A549 treated with ZK216348 at 1 μM for 4 hours (cell line): ENCODE measurements at places on chromosomes 5 and 9. TPM values are rescaled to one million over a fixed set of nuclear protein-coding genes. Genes with fewer than 3 reads are reported as not detected.

The HAND1 gene
- total RNA-seq: 0.15 to 0.37 TPM (median 0.28 TPM) in 4 of 5 replicates, not detected in the other

The DCTN3 gene
- total RNA-seq: 80.3 to 123 TPM (median 106 TPM) in 5 replicates

The OTP gene
- total RNA-seq: 0.07 to 0.16 TPM (median 0.11 TPM) in 5 replicates

The TMC1 gene
- total RNA-seq: 0.08 to 0.19 TPM (median 0.14 TPM) in 3 of 5 replicates, not detected in the others

The RETREG1 gene
- 2.8 to 3.7 TPM (median 3.6 TPM) in 5 replicates for total RNA-seq

The WNT8A gene
- not detected in 5 replicates for total RNA-seq

The IGIP gene
- total RNA-seq: 0.88 to 1.0 TPM (median 0.95 TPM) in 5 replicates

The C9orf153 gene
- 0.14 to 0.46 TPM (median 0.35 TPM) in 4 of 5 replicates, not detected in the other for total RNA-seq

The MELK gene
- total RNA-seq: 62.8 to 89.4 TPM (median 75.8 TPM) in 5 replicates

The GPBP1 gene
- total RNA-seq: 33.6 to 56.1 TPM (median 39.5 TPM) in 5 replicates

The ARHGEF37 gene
- total RNA-seq: 1.2 to 1.5 TPM (median 1.4 TPM) in 5 replicates

The CCDC69 gene
- total RNA-seq: 1.0 to 2.2 TPM (median 1.6 TPM) in 5 replicates

The GPR21 gene
- not detected in 5 replicates for total RNA-seq

The IL3 gene
- total RNA-seq: not detected in 5 replicates

The PCDHAC1 gene
- total RNA-seq: 1.8 to 2.7 TPM (median 2.0 TPM) in 5 replicates

The THBS4 gene
- 0.14 to 0.19 TPM in 2 of 5 replicates, not detected in the others for total RNA-seq
